ENCODE measurements at places on chromosomes 5 and 9.

- DNase-seq: no peak
Observed at GRCh38 chr5:39801306-39801705, 376.5 kb upstream of the DAB2 start.

GRCh38 chr9:20111173-20111843 is 322.5 kb upstream of the SLC24A2 start:
- DNase-seq: no peak

- DNase-seq: peak; percentile 15
Observed at GRCh38 chr9:4489919-4490704, at the start of gene SLC1A1. Gene SLC1A1 (plus strand): TSS chr9:4490468. CDS start chr9:4490680, 212 bp downstream.

DNA sequence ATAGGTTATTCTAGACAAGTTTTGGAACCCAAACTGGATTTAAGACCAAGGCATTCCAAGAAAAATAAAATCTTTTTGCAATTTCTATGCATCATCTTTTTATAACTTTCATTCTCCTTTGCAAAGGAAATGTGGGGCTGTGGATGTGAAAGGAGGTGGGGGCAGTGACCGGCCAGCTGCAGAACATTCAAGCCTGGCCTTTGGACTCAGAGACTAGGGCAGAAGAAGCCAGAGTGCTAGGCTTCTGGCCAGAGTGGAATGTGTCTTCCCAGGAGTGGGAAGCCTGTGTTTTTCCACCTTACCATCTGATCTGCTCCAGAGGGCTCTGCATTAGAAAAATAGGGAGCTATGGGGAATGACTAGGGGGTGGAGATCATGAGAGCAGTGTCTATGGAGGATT is 148.5 kb downstream of the C9orf152 start:
- DNase-seq: no peak

DNA sequence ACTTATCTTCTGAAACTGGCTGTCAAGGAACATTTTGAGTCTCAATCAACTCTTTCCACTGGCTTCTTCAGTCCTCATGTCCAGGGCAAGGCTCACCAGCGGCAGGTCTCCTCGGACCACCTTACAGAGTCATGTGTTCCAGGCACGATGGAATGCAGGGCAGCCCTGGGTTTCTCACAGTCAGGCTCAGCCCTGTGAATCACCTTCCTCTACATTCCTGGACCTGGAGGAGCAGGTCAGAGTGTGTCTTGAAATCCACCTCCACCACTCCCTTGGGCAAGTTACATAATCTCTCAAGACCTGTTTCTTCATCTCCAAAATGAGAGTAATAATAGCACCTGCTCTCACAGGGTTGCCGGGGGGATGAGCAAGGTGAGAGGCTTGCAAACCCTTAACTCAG is 16.0 kb downstream of the ENC1 start:
- no peak for DNase-seq

DNA sequence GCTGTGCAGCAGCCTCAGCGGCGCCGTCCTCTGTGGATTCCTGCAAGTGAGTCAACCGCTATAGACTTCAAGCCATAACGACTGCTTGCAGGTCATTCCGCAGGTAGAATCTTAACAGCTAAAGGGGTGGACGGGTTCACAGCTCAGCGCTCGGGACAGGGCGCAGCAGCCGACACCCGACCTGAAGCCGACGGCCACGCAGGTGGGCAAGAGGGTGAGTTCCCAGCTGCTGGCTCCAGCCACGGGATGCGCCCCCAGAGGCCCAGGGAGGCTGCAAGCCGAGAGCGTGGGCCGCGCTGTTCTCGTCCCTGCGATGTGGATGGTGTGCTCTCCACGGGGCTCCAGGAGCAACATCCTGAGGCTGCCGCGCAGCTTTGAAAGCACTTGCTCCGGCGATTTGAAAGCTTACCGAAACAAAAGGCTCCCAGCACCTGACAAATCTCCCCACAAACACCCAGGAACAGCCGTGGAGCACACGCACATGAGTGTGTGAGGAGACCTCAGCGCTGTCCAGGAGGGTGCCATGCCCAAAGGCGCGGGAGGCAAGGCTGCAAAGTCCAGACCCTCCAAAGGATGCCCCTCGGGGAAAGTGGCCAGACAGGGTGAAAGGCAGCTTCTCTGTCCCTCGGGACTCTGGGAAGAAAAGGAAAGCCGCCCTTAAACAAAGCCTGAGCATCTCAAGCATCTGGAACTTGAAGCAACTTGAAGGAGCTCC is 48.7 kb downstream of the EXD3 start:
- DNase-seq: no peak

DNA sequence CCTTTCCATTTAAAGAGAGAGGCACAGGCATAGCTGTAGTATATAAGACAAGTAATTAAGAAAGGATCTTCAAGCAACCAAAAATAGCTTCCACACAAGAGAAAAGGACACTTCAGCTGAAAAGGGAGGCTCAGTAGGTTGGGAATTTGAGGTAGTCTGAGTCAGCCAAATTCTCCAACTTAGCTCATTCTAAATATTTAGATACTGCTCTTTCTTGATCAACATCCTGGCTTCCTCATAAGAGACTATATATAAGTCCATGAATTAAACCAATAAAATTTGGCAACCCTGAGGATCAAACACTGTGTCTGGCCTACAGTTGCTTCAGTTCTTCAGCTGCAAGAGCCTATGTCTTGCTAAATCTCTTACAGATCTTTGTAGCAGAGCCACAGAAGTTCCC is 17.8 kb downstream of the HINT1 start:
- no peak for DNase-seq

DNA sequence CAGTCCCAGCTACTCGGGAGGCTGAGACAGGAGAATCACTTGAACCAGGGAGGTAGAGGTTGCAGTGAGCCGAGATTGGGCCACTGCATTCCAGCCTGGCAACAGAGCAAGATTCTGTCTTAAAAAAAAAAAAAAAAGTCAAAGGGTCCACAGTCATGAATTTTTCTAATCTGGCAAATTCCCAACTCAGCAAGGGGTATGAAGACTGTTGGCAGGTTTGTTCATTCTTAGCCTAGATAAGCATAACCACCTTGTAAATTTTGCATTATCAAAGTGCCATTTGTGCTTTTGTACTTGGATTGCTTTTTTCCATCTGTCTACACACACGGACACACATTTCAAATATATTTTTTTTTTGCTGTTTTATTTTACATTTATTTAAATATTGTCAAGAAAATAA is 299.8 kb upstream of the NUDT12 start:
- no peak for DNase-seq

GRCh38 chr9:86854898-86855523 is 92.3 kb downstream of the GAS1 start:
- no peak for DNase-seq

DNA sequence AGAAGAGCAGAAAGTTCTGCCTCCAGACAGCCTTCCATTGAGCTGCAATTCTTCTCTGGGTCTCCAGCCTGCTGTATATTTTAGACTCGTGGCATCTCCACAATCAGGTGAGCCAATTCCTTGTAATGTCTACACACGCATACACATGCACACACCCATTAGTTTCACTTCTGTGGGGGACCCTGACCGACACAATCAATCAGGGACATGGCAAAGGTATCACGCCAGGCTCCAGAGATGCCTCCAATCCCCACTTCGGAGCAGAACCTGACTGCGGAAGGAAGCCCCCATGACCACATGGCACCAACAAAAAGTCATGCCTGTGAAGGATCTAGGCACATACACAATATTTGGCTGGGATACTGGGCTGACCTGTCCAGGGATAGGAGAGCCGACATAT is 21.4 kb downstream of the SEMA4D start:
- no peak for DNase-seq
